ENCODE measurements at places on chromosomes 5 and 9. TPM values are rescaled to one million over a fixed set of nuclear protein-coding genes. Genes with fewer than 3 reads are reported as not detected.

The PGM5 gene
- 235 TPM for total RNA-seq

The DMRT3 gene
- total RNA-seq: not detected

The TMEM8B gene
- 16.1 TPM for total RNA-seq

The ARHGEF37 gene
- 11.0 TPM for total RNA-seq

The PCDHGA5 gene
- total RNA-seq: 3.9 TPM

The PCDHGA11 gene
- total RNA-seq: 4.8 TPM
